Activated CD4-positive, alpha-beta T cell treated with anti-CD3 and anti-CD28 coated beads, Interleukin-10, Interleukin-2, amounts not matched to agents 100 ng/mL and 50 ng/mL, durations not matched to agents 16 hours and 8 hours (primary cell): ENCODE measurements at places on chromosomes 12 and 14.

- no peak for DNase-seq
Observed at GRCh38 chr12:51848841-51849735, 570 bp upstream of the FIGNL2 start.

DNA sequence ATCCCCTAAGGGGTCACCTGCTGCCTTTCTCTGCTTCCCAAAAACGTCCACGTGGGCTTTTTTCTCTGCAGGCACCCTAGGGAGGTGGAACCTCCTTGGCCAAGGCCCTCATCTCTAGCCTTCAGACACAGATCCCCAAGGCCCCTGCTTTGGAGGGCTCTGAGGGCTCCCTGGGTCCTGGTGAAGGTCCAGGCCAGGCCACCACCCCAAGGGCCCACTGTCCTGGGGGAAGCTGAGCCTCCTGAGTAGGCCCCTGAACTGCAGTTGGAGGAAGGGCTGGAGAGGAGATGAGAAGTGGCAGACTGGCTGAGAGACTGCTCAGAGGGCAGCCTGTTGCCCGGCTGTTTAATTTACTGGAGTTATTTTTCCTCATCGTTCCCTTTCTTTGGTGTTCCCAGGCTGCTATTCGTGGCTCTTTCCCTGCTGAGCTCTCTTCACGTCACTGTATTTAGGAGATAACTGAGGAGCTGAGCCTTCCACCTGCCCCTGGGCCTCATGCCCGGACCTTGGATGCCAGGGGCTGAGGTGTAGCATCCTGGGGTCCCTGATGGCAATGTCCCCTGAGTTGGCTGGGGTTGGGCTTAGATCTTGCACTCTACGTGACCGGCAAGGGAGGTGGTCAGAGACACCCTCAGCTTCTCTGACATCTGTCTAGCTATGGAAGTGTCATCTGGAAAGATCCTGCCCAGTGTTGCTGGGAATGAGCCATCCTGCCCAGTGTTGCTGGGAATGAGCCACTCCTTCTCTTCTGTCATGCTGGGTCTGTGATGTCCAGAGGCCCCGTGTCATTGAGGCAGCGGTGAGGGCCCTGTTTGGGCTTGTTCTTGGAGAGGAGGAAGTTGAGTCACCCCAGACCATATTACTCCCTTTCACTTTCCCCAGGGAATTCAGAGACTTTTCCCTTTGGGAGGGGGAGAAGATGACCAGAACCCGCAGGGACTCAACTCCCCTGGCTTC, 139.8 kb downstream of the TSPAN9 start:
- no peak for DNase-seq

DNA sequence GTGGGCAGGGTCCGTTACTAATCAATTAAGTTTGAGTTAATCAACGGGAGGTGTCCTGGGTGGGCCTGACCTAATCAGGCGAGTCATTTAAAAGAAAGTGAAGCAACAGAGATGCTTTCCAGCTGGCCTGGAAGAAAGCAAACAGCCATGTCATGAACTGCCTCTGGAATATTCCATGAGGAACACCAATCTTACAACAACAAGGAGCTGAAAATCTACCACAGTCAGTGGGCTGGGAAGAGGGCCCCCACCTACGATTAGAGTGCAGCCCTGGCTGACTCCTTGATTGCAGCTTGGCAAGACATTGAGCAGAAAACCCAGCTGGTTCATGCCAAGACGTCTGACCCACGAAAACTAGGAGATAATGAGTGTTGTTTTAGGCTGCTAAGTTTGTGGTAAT, 56.2 kb downstream of the SSPN start:
- DNase-seq, result no peak

DNA sequence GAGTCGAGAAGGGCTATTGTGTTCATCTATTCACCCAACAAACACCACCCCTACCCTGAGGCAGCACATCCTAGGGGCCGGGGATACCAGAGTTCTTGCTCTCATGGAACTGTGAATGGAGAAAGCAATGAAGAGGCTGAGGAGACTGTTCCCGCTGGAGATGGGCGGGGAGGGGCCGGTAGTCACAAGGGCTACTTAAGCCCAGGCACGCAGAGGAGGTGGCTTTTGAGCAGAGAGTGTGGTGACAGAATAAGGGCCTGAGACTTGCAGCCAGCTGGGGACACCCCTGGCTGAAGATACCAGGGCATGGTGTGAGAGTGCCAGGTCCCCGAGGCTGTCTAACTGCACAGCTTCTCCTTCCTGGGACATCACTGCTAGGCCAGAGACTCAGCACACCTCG, 114.1 kb upstream of the EVL start:
- no peak for DNase-seq

DNA sequence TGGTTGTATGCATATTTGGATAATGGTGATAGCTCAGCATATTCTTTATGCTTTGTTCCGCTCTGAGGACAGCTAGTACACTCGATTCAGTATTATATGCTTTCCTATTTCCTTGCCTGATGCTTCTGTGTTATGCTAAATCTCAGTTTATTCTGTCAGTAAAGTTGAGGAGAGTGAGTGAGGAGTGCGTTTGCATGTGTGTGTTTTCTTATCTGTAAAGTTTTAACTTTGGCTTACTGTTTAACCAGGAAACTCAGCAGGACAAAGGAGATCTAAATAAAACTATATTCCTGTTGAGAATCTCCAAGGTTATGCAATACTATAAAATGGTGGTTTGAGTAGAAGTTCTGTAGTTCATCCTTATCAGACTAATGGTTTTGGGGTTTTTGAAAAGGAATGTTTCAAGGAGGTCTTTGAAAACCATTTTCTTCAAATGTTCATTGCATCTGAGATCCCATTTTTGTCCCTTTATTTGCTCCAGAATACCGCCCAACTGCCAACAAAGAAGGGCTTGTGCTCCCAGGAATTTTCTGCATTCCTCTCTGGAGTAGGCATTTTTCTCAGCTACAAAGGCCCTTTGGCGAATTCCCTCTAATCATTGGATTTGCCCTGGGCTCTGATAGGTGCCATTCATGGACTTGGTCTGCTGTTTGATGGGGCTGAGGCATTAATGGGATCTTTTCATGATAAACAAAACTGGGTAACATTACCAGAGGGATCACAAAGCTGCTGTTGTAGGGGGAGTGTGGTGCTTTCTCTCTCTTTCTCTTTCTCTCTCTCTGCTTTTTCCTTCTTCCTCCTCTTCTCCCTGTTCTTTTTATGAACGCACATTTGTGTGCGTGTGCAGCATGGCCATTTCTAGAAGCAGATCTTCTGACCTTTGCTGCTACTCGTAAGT, 71.7 kb downstream of the HMGA2 start:
- DNase-seq, result no peak

DNA sequence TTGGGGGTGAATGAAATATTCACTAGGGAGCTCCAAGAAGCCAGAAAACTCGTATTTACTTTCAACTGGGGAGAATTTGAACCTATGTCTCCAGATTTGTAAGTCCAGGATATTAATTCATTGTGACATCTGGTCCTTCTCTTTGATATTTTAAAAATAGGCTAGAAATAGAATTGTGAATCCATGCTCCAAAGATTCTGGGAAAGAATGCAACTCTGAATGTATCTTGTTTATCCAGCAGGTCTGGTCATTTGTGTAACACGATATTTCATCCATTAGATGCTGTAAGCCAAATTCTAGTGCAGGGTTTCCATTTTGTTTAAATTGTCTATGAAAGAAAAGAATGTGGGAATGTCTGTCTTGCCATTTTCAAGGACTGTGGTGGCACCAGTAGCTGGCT, 334.7 kb downstream of the BMP4 start:
- no peak for DNase-seq

DNA sequence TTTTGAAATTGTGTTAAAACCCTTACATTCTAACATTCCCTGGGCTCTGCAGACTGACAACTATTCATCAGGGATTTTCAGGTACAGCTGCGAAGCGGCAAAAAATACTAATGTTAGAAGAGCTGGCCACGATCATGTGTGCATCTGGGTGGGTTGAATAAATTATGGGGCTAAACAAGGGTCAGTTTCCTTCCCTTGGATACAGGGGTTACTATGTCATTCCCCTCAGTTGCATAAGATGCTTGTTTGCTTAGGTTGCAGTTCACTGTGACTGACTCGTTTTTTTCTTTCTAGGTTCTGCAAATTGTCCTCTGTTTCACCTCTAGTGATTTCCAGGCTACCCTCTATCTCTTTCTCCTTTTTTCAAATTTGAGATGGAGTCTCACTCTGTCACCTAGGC, 58.1 kb upstream of the GRIP1 start:
- no peak for DNase-seq

- DNase-seq, result no peak
Observed at GRCh38 chr12:55874443-55874842, 31.7 kb upstream of the MMP19 start.

DNA sequence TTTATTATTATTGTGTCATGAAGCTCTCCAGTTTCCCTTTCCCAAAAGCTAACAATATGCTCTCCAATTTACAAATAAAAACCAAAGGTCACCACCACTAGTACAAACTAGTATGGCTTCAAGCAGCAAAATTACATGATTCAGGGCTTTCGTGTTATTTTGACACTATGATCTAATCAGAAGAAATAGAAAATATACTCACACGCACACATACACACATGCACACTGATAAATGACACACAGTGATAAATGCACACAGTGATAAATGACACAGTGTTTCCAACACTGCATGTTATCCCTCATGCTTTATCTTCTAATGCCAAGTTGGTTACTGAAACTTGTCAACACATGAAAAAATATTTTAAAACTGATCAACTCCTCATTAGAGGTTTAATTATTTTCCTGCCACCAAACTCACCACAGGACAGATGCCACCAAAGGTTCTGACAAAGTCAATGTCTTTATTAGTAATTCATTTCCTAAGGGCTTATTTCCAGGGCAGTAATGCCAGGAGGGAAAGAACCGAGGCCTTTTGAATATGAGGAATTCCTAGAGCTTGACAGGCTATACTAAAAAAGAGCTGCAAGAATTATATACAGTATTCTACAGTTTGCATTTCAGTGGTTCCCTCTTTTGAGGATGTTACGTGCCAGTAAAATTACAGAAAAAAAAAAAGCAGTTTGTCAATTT, 82.4 kb downstream of the PPP2R5E start:
- DNase-seq, result no peak

DNA sequence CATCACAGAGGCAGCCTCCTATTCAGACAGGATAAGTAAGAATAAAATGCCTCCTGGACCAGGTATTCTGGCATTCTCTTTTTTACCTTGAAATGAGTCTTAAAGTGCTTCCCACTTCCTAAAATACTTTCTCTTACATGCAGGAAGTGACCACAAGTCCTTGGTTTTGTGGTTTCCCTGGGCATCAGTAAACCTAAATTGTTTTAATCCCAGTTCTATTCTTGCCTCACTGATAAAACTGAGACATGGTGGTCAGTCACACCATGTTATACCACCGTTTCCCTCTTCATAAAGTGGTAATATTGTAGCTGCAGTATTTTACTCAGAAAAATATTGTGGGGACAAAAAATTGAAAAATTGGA, 1.2 kb upstream of the SALL2 start:
- DNase-seq, result no peak

DNA sequence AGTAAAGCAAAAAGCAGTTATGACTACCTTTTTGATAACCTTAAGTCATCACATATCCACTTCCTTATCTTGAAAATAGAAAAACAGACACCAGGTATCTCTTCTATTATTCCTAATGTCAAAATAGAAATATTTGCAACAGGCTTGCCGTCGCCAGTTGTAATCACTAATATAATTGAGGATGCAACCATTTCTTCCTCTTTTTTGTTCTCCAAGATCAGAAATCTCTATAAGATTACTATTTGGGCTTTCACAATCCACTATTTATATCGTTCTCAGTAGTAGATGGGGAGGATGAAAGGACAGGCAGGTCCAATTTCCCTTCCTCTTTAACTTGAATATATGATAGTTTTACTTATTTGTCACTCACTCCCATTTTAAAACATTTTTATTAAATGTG, 130.2 kb upstream of the HMGA2 start:
- DNase-seq, result no peak

- DNase-seq, result no peak
Observed at GRCh38 chr12:124715121-124715990, 147.9 kb upstream of the NCOR2 start.

GRCh38 chr14:49516286-49516685, 69.9 kb downstream of the RPS29 start:
- no peak for DNase-seq

DNA sequence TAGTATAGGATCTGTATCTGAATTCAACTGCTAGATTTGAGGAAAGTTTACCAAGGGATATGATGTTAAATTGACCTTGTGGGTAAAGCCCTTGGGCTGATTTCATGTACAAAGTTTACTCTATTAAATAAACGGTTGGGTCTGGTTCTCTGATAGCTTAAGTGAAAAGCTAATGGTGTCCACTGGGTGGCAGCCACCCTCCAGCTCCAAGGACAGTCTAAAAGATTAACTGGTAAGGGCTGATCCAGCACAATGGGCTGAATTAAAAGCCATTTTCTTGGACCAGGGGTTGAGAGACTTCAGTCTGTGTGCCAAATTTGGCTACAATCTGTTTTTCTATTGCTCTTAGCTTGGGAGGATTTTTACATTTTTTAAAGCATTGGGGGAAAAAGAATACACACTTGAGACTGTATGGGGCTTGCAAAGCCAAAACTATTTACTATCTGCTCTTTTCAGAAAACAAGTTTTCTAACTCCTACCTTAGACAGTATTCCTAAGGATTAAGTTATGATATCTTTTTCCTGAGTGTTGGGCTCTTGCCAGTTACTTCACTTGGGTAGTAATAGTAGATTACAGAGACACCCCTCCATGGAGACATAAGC, 116.5 kb downstream of the GPHN start:
- DNase-seq, result peak; percentile 50

DNA sequence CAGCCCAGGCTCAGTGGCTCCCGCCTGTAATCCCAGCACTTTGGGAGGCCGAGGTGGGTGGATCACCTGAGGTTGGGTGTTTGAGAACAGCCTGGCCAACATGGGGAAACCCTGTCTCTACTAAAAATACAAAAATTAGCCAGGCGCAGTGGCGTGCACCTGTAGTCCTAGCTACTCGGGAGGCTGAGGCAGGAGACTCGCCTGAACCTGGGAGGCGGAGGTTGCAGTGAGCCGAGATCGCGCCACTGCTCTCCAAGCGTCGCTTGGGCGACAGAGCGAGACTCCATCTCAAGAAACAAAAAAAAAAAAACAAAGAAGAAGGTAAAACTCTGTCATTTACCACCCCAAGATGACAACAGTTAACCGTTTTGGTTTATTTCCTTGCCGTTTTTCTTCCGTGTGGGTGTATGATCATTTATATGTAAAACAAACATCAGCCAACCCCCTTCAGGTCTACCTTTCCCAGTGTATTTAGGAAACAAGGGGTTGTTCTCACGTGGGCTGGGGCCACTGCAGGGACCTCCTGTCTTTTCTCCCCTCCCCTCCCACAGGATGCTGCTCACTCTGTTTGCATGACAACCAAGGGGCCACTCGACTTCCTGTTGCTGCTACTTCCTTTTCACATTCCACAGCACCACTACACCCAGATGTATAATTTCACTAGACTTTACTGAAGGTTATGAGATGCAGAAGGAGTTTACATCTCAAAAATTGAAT, 13.6 kb downstream of the TTC9 start:
- DNase-seq, result peak; percentile 90

DNA sequence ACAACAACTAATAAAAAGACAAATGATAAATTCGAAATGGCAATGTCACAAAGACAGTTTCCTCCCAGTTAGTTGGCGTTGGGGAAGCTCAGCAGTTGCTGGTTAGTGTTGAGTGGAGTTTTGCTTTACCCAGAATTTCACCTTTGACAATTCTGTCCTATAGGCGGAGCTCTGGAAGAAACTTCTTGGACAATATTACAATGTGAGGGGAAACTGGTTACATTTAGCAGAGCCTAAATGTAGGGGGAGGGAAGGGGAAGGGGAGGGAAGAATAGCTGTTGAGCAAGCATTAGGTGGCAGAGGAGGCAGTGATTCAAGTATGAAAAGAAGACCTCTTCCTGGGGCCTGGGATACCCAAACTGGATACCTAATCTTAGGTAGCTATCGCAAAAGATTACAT, 51.4 kb downstream of the BDKRB1 start:
- no peak for DNase-seq
